ENCODE measurements at places on chromosomes 5 and 9. TPM values are rescaled to one million over a fixed set of nuclear protein-coding genes. Genes with fewer than 3 reads are reported as not detected.

GBGT1 gene
- total RNA-seq = 13.4 TPM

MGAT1 gene
- 257 TPM for total RNA-seq

SETX gene
- 31.2 TPM for total RNA-seq

PCDHGA12 gene
- 18.5 TPM for total RNA-seq

ST8SIA4 gene
- 15.6 TPM for total RNA-seq

SNCB gene
- total RNA-seq = not detected

GALNT12 gene
- 0.53 TPM for total RNA-seq

CDX1 gene
- not detected for total RNA-seq

CORO2A gene
- total RNA-seq = 9.0 TPM

PTBP3 gene
- 21.3 TPM for total RNA-seq

CYSRT1 gene
- total RNA-seq = not detected

IRX2 gene
- total RNA-seq = not detected

LHX6 gene
- total RNA-seq = 141 TPM

HNRNPA0 gene
- 8.6 TPM for total RNA-seq

GRXCR2 gene
- total RNA-seq = not detected

CAST gene
- 266 TPM for total RNA-seq

DNA sequence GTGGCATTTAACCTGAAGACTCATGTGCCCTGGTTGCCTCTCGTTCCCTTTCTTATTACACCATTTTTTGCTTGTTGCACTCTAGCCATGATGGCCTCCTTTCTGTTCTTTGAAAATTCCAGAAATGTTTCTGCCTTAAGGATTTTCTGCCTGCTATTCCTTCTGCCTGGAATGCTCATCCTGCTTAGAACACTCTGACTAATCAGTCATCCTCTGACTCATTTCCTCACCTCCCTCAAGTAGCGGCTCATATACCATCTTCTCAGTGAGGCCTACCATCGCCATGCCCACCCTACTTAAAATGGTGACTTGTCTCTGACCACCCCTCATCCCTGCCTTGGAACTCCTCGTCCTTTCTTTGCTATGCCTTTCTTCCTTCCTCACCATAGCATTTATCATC, 68.8 kb downstream of the KIF4B start:
- no peak for DNase-seq

DNA sequence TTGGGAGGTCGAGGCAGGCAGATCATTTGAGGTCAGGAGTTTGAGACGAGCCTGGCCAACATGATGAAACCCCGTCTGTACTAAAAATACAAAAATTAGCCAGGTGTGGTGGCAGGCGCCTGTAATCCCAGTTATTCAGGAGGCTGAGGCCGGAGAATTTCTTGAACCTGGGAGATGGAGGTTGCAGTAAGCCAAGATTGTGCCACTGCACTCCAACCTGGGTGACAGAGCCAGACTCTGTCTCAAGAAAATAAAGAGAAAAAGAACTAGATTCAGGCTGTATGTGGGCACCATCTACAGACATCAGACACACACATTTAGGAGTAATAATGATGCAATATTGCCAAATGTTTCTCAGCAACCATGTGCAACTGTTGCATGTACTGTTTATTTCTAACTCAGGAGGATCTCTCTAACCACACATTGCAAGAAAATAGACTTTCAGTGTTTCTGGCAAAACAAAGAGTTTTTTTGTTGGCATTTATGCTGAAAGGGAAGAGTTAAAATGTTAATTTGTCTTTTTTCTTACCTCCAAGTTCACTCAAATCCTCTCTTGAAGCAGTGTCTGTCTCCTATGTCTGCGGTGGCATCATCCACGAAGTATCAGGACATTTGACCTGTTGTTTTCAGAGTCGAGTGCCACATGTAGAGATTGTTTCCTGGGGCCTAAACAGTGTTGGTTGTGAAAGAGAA, 5.1 kb upstream of the ORM1 start:
- DNase-seq = no peak

GRCh38 chr9:18330401-18331309, 143.3 kb upstream of the ADAMTSL1 start:
- no peak for DNase-seq

- no peak for DNase-seq
Observed at GRCh38 chr9:132239999-132240840, 78.4 kb downstream of the NTNG2 start.

GRCh38 chr9:73565026-73565425, 413.4 kb downstream of the ANXA1 start:
- DNase-seq = no peak

DNA sequence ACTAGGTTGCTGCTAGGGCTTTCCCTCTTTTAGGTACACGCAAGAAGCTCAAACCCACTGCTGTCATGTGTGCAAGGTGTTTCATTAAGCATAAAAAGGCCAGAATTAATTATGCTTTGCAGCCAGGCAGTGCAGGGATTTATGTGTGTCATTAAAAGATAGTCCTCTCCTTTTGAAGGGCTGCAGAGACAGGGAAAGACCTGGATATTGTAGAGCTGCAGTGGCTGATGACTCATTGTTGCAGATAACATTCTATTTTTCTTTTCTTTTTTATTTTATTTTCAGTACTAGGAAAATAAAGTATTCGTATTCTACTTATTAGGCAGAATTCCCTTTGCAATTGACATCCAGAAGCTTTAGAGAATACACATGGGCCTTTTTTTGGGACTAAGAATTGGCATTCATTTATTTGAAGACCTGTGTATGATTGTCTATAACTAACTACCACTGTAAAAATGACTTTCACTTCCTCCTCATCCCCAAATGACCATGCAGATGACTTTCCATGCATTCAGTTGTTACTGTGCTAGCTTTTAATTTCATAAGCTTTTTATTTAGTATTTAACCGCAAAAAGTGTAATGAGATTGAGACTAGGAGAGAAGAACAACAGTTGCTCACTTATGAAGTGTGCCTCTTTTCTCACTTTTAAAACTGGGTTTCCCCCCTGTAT, 113.0 kb downstream of the PAM start:
- DNase-seq = no peak

- no peak for DNase-seq
Observed at GRCh38 chr5:1089146-1089545, 22.7 kb downstream of the SLC12A7 start.

DNA sequence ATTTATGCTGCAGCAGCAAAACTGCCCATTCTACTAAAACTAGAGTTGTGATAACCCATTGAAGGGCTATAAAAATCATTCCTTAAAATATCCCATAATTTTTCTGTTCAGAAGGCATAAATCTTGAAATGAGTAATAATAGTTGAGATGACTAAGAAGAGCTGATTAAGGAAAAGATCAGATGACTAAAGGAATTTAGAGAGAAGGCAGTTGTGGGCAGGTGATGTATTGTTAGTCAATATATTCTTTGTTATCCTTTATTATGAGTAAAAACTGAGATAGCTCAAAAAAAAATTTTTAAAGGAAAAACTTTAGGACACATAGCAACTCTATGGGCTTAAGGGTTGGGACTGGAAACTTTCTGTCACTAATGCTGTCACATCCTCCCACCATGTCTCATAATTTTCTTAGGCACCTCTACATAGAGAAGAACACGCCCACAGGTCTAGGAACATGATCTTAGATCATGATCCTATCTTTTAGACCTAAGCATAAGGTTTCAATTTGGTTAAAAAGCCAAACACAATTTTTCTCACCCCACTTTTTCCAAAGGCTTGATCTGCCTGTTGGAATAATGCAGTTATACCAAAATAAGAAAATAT, 597.5 kb upstream of the MEF2C start:
- no peak for DNase-seq

GRCh38 chr9:98517761-98518160, 191.0 kb downstream of the GABBR2 start:
- DNase-seq = no peak

- no peak for DNase-seq
Observed at GRCh38 chr5:21225223-21226064, 1237.4 kb upstream of the CDH18 start.

DNA sequence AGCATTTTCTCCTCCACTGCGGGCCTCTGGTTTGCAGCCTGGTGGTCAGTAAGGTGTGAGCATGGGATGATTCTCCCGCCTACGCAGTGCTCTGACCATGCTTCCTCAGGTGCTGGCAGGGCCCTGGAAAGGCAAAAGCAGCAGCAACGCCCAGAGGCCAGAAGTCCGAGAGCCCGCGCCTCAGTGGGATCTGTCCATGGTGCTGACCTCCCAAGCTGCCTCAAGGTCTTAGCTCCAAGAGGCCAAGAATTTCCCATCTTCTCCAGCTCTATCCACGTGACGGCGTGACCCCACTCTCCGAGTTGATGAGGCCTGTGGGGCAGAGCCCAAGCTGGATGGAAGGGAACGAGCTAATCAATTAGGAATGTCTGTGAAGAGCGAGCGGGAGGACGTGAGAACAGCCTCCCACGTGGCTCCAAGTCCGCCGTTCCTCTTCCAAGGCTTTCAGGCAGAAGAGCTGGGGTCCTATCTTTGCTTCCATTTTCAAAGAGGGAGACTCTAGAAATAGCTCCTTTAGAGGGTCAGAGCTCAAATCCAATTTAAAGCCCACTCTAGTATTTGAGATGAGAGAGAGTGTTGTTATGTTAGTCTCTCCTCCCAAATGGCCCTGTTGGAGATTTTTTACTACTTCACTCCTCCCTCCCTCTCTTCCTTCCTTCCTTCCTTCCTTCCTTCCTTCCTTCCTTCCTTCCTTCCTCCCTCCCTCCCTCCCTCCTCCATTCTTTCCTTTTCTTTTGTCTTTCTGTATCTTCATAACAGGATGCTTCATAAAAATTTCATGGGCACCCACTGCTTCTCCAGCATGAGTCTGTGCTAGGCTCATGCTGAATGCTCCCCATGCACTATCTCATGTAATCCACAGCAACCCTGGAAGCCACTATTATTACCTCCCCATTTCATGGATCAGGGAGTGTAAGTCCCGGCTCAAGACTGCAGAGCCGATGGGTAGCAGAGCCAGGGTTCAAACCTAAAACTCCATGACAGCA, 69.3 kb downstream of the OLFM1 start:
- DNase-seq = no peak

DNA sequence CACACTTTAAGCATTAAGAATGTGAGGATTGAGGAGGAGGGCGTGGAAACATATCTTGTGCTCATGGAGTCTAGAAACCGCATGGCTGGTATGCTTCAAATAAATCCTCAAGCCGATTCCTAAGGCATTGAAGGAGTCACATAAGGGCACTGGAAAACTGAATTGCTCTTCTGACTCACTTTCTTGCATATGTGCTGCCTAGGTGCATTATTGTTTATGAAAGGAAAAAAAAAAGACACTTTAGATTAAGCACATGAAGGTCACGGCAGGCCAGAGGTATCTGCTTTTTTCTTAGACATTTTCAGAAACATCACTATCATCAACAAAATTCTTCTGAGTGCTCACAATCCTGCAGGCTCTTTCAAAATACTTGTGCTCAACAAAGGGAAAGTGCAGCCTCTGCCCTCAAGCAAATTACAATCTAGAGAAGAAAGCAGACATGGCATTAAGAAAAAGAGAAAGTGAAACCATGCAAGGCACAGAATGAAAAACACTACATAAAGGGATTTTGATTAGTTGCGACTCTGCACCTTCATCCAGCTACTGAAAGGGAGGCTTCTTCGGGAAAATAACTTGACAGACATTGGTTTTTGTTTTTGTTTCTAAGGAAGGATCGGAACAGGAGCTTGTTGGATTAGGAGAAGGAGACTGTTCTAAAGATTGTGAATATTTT, 2117.6 kb downstream of the MAT2B start:
- DNase-seq = no peak

- no peak for DNase-seq
Observed at GRCh38 chr5:174454464-174454863, 269.9 kb upstream of the MSX2 start.

DNA sequence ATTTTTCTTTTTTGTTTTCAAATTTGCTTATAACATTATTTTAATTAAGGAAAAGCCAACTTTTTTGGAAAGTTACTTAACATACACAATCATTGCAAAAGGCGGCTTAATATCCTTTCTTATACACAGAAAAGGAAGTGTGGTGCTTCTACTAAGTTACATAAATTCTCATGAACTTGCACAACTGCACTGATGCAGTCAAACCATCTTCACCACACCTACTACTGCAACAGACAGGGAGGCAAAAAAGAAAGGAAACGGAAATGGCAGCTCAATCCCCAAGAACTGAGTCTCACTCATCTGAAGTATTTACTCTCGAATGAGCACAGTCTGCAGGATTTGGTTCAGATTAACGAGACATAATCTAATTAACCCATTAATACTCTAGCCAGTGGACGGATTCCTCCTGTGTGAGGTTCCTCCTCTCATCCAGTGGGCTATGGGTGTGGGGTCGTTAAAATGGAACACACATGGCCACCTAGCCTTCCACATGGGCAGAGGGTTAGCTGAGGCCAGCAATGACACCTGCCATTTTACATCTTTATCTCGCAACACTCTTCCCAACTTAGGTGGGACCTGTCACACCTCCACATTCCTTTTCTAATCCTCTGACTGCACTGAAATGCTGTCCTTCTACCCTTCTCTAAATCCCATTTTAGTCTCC, 30.0 kb downstream of the GOLM1 start:
- DNase-seq = no peak

DNA sequence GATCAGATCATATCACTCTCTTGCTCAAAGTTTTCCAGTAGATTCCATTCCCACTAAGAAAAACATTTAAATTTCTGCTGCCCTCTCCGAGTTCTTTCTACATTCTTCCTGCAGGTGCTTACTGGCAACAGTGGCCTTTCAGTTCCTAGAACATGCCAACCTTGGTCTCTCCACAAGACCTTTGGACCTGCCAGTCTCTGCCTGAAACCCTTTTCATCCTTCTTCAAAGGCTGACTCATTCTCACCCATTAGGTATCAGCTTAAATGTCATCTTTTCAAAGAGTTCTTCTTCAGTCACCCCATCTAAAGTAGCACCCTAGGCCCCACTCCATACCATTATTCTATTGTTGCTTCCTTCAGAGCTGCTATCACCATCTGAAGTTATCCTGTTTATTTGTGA, 21.8 kb downstream of the PPIC start:
- DNase-seq = no peak

GRCh38 chr9:83451308-83451707, 86.9 kb downstream of the FRMD3 start:
- DNase-seq = no peak

- DNase-seq = no peak
Observed at GRCh38 chr5:128711216-128711615, 173.2 kb upstream of the FBN2 start.

DNA sequence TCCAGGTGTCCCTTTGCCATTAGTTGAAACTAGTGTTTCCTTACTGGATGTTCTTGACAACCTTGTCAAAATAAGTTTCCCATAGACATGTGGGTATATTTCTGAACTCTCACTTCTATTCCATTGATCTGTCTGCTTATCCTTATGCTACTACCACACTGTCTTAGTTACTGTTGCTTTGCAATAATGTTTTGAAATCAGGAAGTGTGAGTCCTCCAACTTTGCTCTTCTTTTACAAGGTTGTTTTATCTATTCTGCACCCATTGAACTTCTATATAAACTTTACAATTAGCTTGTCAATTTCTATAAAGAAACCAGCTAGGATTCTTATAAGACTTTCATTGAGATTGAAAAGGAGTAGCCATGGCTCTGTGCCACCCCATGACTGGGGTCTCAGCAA, 24.3 kb downstream of the CD14 start:
- no peak for DNase-seq

- no peak for DNase-seq
Observed at GRCh38 chr9:76571288-76571687, 112.3 kb downstream of the GCNT1 start.

GRCh38 chr9:32681751-32682150, 46.3 kb upstream of the TAF1L start:
- DNase-seq = no peak

- no peak for DNase-seq
Observed at GRCh38 chr9:86424251-86424891, 70.2 kb upstream of the TUT7 start.

- DNase-seq = no peak
Observed at GRCh38 chr5:131792896-131793295, 3.9 kb downstream of the FNIP1 start.

All from ascending aorta (tissue), 2 donors.